ENCODE measurements at places on chromosomes 16 and 17.

- no peak for DNase-seq
These were observed 8.9 kb upstream of the HDAC5 start for GRCh38 chr17:44132275-44132821.

DNA sequence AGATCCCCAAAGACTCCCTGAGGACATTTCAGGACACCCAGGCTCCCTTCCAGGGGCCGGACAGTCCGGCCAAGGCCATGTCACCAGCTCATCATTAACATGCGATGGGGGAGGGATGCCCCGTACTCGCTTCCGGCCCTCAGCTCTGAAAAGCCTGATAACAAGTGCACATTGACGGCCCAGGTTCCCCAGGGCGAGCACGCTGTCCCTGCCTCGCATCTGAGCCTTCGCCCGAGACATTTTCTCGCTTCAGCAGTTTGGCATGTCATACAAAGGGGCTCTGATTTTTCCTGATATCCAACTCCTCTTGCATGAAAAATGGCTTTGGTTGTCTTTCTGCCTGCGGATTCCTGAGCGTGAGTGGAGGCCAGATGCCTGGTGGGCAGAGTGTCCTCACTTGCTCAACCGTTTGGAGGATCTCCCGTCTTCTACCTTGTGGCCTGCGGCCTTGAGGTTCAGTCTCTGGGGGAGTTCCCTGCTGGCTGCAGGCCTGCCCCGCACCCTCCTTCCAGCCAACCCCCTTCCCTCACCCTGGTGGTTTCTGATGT is 14.1 kb downstream of the CACNG4 start:
- DNase-seq, result no peak

- DNase-seq, result no peak
These were observed 45.3 kb upstream of the HS3ST3A1 start for GRCh38 chr17:13646969-13647542.

DNA sequence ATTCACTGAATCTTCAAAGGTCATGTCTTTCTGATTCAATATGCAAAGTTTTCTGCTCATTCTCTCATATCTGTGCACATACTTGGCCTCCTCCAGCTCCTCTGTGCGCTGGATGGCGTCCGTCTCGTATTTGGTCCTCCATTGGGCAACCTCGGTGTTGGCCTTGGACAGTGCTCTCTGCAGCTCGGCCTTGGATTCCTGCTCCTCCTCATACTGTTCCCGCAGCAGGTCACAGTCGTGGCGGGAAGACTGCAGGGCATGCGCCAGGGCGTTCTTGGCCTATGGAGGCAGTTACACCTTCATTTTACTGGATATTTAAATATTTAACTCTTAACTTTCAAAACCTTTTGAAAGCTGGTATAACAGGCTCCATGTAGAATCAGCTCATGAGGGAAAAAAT is 8.2 kb upstream of the MYH1 start:
- no peak for DNase-seq

GRCh38 chr16:28924762-28925385 is at the start of gene RABEP2:
Gene RABEP2, minus strand, starts transcription at chr16:28925238. Its CDS starts 75 bp downstream, at chr16:28925163.
- DNase-seq, result peak; percentile 94

GRCh38 chr17:65456368-65457151 is 104.9 kb downstream of the AXIN2 start:
- DNase-seq, result no peak

GRCh38 chr16:57186872-57187854 is 1.0 kb downstream of the RSPRY1 start:
- peak; percentile 27 for DNase-seq

GRCh38 chr16:84059946-84060901 is 17.6 kb upstream of the SLC38A8 start:
- DNase-seq, result no peak

- no peak for DNase-seq
These were observed 210.9 kb downstream of the XYLT1 start for GRCh38 chr16:17259751-17260270.

GRCh38 chr17:2680961-2681360 is 30.6 kb downstream of the CLUH start:
- no peak for DNase-seq

- no peak for DNase-seq
These were observed 62.5 kb downstream of the CYLD start for GRCh38 chr16:50804290-50804907.

- no peak for DNase-seq
These were observed 75.1 kb downstream of the CYTH1 start for GRCh38 chr17:78707016-78707415.

DNA sequence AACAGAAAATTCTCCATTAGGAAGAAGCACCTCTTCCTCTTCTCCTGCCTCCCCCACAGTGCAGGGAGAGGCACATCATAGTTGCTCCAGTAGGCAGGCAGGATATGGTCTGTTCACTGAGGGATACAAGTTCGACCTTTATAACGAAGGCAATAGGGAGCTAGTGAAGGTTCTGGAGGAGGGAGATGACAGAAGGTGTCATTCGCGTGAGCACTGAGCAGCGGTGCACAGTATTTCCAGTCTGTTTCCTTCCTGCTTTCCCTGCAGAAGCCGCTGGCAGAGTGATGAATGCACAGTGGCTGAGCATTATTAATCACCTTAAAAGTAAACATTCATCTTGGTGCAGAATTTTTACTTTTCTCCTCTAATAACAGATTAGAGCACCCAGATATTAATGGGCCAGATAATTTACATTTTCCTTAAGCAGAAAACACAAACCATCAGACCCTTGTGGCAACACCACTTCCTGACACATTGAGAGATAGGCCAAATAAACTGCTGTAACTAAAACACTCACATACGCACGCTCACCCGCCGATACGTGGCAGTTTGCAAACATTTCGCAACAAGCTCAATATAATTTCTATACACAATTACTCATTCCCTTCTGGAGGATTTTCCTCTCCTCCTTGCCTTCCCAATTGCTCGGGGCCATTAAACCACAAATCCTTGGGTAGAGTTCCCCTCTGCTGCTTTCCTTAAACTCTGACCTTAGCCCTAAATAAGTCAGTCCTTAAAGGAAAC is 69.5 kb downstream of the AIPL1 start:
- DNase-seq, result no peak

- no peak for DNase-seq
These were observed at the start of gene SPNS3 for GRCh38 chr17:4433515-4434031. Gene SPNS3, plus strand, starts transcription at chr17:4433940. Its CDS starts 28 bp downstream, at chr17:4433968.

- no peak for DNase-seq
These were observed 267.1 kb downstream of the PHKB start for GRCh38 chr16:47728205-47728604.

DNA sequence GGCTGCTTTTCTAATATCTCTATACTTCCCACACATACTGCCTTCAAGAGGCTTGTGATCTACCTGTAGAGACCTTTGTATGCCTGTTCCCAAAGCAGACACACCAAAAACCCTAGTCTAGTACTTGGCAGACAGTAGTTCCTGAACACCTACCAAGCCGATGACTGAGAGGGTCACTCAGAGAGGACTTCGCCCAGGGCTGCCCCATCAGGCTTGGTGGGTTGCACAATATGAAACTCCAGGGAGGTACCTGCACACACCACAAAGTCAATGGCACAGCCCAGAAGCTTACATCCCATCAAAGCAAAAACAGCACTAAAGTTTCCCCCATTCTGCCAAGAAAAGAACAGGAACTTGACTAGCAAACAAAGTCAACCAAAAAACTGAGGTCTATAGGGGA is 30.3 kb downstream of the ASPA start:
- DNase-seq, result no peak

DNA sequence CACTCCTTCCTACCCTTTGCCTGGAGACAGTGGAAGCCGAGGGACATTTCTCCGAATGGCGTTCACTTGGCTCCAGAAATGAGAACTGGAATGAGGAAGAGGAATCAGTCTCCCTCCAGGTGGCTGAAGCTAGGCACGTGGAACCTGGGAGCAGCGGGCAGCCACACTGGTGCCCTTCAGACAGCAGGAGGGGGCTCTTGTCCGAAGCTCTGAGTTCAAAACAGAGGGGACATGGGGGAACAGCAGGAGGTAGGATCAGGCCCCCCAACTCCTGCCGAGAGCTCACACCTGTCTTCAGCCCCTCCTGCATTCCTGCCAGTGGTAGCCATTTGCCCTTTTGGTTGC is 41.5 kb downstream of the TMEM235 start:
- DNase-seq, result no peak

GRCh38 chr16:22879466-22879865 is 65.5 kb downstream of the HS3ST2 start:
- no peak for DNase-seq

DNA sequence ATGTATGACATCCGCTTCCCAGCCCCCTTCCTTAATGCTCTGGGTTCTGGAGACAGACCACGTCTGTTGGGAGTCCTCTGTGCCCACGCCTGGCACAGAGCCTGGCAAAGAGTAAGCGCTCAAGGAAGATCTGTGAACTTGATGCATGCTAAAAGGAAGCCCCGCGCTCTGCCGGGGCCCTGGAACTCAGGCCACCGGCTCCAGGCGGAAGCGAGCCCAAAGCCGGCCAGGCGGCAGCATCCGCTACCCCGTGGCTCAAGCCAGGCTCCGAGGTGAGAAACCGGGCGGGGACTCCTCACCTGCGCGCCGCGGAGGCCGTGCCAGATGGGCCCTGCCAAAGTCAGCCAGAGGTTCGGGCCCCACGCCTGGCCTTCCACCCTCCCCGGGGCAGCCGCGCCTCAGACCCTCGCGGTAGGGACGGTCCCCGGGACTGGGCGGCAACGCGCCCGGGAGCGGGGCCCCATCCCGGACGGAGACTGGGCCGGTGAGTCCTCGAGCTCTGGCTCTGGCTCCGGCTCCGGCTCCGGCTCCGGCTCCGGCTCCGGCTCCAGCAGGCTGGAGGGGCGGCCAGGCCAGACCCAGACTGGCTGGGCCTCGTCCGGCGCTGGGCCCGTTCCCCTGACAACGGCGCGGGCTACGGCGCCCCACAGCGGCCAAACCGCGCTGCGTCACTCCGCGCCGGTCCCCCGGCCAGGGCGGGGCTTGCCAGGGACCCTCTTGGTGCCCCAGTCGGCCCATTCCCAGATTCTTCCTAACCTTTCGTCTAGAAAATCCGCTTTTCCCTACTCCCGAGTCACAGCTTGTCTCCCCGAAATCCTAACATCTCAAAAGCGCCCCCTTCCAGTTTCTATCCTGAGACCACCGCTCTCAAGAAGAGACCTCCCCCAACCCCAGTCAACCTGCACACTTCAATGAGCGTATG is at the start of gene ZDHHC1:
TSS of gene ZDHHC1 (minus strand) at position 606 of the 922 bp plus-strand sequence. CDS start 8,702 bp downstream, outside the sequence.
- DNase-seq, result peak; percentile 77

DNA sequence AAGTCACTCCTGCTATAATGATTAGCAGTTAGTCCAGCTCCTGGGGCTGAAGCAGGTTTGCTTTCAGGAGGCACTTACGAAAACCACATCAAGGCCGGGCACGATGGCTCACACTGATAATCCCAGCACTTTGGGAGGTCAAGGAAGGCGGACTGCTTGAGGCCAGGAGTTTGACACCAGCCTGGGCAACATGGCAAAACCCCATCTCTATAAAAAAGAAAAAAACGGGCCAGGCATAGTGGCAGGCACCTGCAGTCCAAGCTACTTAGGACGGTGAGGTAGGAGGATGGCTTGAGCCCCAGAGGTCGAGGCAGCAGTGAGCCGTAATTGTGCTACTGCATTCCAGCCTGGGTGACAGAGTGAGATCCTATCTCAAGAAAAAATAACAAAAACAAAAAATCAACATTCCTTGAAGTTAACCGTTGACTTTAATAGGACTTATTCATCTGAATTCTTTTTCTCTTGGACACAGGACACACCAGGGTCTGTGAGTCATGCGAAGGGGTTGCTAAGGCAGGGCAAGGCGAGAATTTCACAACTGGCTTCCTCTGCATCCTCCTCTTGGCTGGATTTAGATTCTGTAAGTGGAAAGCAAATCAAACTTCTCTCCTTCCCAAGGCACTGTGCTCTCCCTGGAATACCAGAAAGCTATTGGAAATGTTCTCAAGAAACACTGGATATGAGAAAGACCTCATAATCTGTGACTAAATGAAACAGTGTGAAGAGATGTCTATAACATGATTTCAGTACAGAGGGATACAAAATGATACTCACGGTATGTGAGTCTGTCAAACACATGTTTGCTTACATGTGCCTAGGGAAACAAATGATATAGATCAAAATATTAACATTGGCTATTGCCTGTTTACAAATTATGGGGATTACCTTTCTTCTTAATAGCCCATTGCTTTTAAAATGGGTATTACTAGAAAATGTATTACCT is 99.5 kb downstream of the SYCE1L start:
- no peak for DNase-seq

- DNase-seq, result no peak
These were observed 867.7 kb upstream of the EEF2KMT start for GRCh38 chr16:5965321-5965720.

DNA sequence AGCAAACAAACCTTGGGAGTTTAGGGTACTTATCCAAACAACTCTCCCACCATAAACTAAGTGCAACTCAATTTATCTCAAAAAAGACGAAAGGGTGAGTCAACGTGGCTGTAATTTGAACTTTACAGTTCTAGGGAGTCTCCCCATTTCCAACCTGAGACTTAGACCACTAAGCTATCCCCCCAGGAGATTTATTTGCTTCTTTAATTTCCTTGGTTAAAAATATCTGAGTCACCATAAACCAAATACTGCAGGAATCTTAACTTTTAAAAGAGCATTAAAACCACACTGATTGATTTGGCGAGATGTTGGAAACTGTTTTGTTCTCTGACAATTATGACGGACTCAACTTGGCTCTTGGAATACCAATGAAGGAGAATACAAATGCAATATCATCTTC is 299.3 kb upstream of the SOX9 start:
- DNase-seq, result no peak

DNA sequence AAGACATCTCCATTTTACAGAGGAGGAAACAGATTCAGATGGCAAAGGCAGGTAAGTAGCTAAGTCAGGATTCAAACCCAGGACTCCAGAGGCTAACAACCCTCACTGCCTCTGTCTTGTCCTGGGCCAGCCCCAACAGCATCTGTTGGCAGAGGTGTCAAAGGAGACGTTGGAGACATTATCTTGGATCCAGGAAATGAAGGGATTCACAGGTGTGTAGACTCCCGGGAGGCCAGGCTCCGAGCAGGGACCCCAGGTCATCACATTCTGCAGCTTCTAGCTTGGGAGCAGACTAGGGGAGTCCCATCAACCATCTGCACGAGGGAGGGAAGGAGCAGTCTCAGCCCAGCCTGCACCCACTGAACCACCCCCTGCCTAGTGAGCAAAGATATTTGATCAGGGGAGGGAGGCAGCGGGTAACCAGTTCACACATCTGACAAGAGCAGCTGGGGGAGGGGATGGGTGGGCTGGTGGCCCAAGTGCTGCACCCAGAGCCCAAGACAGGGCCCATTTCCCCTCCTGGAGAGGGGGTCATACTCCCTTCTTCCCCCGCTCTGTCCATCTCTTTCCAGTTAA is 1.0 kb upstream of the B9D1 start:
- DNase-seq, result no peak

GRCh38 chr16:15855704-15856003 is 1.2 kb downstream of the MYH11 start:
- DNase-seq, result no peak

GRCh38 chr16:68664297-68664696 is 19.2 kb downstream of the CDH3 start:
- no peak for DNase-seq
